ENCODE measurements at places on chromosomes 6 and 20.

- no peak for DNase-seq
Measured at GRCh38 chr20:51513545-51513944, 29.0 kb downstream of the NFATC2 start.

GRCh38 chr6:156563714-156564113 lies 213.5 kb upstream of the ARID1B start:
- no peak for DNase-seq

DNA sequence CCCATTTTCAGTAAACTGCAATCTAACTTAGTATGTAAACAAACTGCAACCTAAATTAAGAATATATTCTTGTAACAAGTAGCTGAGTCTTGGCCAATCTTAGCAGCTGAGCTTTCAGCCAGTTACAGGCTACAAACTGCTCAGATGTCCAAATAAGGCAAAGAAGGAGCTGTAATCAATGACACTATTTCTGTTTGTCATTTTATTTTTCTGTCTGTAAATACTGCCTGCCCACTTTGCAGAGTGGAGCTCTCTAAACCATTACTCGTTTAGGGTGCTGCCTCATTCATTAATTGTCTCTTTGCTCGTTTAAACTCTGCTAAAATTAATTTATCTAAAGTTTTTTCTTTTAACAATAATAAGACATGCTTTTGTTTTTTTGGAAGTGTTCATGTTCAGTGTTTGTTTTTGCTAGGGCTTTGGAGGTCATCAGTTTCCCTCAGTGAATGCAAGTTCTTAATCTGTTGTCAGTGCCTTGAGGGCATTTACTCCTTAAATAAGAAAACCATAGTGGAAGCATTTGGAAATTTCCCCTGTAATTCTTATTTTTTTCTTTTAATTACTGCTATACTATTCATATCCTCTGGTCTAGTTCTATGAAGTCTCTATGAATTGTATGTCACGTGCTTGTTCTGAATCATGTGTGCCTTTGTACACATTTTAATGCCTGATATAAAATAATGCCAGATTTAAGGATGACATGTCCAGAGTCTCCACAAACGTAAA lies 3.6 kb upstream of the PRL start:
- DNase-seq, result no peak

- DNase-seq, result no peak
Measured at GRCh38 chr6:82216549-82216948, 31.0 kb downstream of the IBTK start.

- no peak for DNase-seq
Measured at GRCh38 chr6:160737934-160738333, 35.9 kb downstream of the PLG start.

GRCh38 chr6:44003345-44004061 lies 123.7 kb downstream of the MRPL14 start:
- DNase-seq, result no peak

- no peak for DNase-seq
Measured at GRCh38 chr20:8116067-8116811, 15.8 kb upstream of the PLCB1 start.

DNA sequence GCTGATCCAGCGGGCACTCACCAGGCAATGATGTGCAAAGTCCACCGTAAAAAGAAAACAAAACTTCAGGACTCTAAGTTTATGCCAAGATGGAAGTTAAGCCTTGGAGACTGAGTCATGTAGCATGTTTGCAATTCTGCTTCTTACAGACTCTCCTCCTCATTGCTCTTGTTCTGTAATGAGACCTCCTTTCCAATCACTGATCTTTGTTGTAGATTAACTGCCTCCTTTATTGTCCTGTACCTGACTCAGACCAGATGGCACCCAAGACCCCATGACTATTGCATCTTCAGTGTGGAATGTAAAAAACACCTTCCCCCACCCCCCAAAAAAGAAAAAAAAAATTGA lies 11.2 kb downstream of the NEU1 start:
- no peak for DNase-seq

DNA sequence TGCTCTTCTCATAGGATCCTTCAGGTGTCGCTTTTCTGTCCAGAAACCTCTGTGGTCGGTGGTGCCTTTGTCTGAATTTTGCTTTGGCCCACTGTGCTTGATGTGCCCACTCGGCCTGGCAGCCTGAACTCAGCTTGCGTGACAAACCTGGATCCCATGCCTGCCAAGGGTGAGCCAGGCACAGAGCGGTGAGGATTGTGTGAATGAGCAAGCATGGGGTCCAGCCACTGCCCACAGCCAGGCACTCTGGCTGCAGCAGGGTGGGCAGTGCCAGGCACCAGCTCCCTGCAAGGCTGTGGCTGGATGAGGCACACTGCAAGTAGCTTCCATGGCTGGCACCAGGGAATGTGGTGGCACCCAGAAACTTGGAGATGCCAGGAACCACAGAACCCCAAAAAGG lies 110.3 kb downstream of the THEMIS start:
- DNase-seq, result no peak

DNA sequence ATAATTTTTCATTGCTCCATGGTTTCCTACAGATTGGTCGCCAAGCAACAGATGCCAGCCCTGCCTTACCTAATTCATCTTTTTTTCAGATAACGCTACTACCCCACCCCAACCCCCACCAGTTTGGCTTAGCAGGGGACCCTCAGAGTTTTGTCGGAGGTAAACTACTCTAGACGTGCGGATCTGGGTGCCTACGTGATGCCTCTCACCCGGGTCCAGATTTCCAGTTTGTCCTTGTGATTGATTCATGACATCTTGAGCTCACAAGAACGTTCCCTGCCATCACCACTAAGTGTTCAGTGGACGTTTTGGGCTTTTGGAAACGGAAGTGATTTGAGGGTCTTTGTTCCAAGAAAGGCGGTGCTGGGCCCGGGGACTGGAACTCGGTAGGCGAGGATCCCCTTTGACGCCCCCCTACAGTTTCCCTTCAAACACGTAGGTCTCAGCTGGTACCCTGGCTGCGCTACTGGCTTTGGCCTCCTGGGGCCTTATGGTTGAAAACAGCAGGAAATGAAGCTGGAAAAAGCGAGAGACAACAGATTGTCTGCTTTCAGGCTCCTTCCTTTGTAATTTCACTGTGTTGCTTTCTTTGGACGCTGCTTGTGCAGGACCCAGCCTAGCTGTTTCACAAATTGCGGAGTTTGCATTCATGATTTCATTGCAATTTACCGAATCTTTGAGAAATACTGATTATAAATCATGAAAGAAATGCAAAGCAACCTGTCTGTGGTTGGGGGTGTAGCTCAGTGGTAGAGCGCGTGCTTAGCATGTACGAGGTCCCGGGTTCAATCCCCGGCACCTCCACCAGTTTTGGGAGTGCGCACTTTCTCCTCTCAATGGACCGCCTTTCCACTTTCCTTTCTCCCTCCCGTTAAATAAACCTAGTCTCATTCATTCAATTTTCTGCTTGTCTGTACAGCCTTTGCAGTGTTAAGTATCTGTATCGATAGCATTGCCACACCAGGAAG lies 81.0 kb downstream of the GPX5 start:
- DNase-seq, result no peak

DNA sequence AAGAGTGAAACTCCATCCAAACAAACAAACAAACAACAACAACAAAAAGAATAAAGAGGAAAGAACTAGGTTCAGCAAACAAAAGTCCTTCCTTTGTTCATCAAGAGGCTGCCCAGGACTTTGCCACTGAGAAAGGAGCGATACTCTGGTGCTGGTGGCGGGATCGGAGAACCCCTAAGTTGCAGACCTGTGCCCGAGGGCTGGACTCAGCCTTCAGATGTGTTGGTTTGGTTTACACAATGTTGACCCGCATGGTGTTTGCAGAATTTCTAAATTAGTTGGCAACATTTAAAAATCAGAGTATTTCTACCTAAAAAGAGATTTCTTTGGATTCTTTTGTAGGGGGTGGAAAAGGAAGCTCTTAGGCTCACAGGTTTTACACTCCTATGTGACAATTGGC lies 42.5 kb downstream of the TRAM2 start:
- DNase-seq, result no peak

- DNase-seq, result no peak
Measured at GRCh38 chr6:46921059-46921458, 679 bp downstream of the ADGRF5 start.

- no peak for DNase-seq
Measured at GRCh38 chr20:40159276-40159675, 529.8 kb downstream of the MAFB start.

DNA sequence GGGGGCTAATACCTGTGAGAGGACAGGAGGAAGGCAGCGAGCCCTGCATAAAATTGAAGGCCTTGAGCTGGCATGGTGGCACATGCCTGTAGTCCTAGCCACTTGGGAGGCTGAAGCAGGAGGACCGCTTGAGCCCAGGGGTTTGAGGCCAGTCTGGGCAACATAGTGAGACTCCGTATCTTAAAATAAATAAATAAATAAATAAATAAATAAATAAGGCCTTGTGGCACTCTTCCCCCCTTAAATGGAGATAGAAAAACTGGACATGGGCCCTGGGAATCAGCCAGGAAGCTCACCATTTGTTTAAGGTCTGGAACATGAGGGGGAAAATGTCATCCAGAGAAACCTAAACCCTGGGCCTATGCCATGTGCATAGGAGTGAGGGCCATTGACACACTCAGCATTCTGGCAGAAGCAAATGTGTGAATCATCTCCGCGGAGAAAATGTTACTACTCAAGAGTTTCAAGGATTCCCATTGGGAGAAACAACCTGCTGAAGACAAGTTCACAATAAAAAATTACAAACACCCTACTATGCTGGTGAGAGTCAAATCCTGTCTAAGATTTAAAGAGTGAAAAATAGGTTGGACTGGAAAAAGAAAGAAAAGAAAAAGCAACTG lies 51.9 kb upstream of the UBR2 start:
- no peak for DNase-seq

DNA sequence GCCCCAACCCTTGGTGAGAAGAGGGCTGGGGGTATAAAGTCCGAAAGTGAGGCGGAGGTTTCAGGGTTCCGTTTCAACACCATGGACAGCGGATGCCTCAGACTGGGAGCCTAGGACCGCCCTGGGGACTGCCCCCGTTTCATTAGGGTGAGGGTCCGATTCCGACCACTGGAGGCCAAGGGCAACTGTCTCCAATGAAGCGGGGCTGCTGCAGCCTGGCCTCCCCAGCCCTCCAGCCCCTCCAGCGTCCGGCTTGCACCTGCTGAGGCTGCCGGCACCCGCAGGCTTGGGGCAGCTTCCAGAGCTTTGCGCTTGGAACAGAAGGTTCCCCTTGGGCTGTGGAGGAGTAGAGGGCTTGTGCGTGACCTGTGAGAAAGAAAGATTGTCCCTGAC lies 39.9 kb downstream of the YTHDF1 start:
- DNase-seq, result no peak

- no peak for DNase-seq
Measured at GRCh38 chr6:99334526-99335127, 14.8 kb downstream of the FAXC start.

DNA sequence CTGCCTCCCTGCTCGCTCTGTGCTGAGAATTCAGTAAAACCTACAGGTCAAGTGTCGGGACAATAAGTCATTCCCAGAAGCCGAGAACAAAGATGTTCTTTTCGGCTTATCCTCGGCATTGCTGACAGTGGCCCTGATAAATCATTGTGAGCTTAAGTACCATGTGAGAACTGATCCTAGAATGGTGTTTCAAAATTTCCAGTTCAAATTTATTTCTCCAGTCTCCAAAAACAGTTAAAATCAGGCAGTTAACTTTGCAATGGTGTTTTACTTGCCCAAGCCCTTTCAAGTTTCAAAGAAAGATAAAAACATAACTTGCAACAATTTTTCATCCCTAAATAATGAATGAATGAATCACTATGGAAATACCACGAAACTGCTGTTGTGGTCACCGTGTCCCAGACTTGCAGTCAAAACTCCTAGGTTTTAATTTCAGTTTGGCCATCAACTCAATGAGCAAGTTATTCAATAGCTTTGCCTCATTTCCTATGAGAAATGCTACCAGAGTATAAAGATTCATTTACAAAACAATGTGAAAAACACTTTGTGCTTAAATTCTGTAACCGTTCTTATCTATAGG lies 4.3 kb downstream of the ATP5F1E start:
- DNase-seq, result no peak

GRCh38 chr6:81148751-81149150 lies 603.7 kb downstream of the TENT5A start:
- no peak for DNase-seq

DNA sequence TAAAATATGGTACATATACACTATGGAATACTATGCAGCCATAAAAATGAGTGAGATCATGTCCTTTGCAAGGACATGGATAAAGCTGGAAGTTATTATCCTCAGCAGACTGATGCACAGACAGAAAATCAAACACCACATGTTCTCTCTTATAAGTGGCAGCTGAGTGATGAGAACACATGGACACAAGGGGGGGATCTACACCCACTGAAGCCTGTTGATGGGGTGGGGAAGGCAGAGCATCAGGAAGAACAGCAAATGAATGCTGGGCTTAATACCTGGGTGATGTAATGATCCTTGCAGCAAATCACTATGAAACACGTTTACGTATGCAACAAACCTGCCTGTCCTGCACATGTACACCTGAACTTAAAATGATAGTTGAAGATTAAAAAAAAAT lies 71.3 kb downstream of the MANEA start:
- DNase-seq, result no peak

- DNase-seq, result no peak
Measured at GRCh38 chr6:7139835-7140470, 32.2 kb downstream of the RREB1 start.

DNA sequence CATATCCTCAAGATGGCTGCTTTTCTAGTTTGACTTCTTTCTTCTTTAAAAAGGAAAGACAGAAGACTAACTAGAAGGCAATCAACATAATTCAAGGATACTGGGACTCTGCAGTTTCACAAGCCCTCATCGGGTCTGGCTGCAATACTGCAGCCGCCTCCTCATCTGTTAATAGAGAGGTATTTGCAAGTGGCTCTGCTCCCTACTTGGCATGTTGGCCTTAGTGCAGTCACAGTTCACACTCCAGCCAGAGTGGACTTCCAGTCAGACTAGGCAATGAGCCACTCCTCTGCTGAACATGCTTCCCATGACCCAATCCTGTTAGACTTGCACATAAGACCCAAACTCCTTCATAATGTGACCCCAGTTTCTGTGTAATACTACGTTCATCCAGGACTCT lies 141.9 kb upstream of the ENPP5 start:
- no peak for DNase-seq

DNA sequence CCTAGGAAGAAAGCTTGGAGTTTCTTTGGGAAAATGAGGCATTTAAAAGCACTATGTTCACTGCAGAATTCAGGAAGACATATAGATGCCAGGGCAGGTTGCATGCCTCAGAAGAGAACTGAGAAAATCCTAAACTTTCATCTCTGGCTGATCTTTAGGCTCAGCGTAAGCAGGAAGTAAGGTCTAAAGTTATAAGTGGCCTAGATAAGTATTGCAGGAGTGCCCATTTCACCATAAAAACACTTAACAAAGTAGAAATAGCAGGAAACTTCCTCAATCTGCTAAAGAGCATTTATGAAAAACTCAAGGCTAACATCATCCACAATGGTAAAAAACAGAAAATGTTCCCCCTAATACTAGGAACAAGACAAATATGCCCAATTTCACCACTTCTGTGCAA lies 320.3 kb downstream of the BMP2 start:
- DNase-seq, result no peak

- no peak for DNase-seq
Measured at GRCh38 chr6:164216368-164216767, 801.9 kb downstream of the QKI start.

- DNase-seq, result no peak
Measured at GRCh38 chr20:1490643-1491195, 501 bp downstream of the SIRPB2 start.

GRCh38 chr6:117908246-117909068 lies 1.4 kb downstream of the SLC35F1 start:
- DNase-seq, result no peak
